GDM1 (cell line): ENCODE measurements at places on chromosomes 11 and 22.

- peak; percentile 27 for DNase-seq
These were observed 555.8 kb downstream of the BUD13 start for GRCh38 chr11:116217006-116217405.

GRCh38 chr11:132862933-132863332 is 669.4 kb downstream of the OPCML start:
- DNase-seq, result no peak

- no peak for DNase-seq
These were observed 55.0 kb downstream of the ARHGAP42 start for GRCh38 chr11:100741866-100742625.

DNA sequence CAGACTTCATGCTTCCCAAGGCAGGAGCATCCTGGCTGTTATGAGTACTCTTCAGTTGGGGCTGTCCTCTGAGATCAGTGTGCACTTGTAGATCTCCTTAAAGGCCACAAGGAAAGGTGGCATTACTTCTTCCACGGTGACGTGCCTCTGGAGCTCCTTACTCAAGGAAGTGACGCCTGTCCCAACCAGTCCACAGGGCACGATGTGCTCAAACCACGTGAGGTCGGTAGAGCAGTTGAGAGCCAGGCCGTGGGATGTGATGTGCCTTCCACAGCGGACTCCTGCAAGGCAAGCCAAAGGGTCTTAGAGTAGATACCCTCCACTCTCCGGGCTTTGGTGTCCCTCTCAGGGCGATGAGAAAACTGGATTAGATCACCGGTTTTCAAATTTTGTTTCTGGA is 1.4 kb downstream of the LIPT2 start:
- no peak for DNase-seq

GRCh38 chr11:31509051-31509428 is 382 bp downstream of the IMMP1L start:
- DNase-seq, result no peak

DNA sequence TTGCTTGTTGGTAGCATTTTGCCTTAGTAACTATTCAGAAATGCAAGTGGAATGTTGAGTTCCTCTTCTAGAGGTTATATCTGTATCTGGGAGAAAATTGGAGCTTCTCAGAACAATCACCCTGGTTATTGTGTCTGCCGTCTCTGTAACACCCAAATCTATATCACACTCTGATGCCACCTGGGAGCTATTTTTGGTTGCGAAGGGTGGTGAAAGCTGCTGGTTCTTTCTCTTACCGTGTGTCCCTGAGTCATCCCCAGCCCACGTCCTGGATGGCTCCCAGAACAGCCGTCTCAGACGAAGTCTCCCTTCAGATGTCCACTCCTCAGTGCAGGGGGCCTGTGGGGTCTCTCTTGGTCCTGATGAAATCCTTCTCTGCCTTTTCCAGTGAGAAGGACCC is 83.5 kb downstream of the C22orf31 start:
- no peak for DNase-seq

DNA sequence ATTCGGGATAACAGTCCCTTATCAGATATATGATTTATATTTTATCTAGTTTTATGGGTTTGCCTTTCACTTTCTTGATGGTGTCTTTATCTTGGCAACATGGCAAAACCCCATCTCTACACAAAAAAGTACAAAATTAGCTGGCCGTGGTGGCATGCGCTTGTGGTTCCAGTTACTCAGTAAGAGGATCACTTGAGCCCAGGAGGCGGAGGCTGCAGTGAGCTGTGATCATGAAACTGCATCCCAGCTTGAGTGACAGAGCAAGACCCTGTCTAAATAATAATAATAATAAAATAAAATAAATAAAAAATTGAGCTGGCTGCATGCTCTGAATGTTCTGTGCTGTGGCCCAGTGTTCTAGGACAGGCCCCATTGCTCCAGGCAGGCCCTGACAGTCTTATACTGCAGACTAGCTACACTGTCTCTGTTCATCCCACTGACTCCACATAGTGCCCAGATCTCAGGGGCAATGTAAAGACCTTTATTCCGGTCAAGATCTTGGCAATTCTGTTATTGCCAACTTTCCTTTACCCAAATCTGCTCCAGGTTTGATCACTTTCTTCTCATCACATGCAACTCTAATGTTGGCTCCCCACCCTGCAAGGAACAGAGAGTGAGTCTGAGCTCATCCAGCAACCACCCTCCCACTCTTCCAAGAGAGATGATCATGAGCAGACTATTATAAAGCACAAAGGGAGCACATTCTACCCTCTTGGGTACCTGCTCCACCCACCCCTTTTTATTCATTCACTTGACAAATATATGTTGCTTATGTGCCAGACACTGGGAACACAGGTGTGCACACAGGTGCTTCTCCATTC is 8.8 kb downstream of the HSPA8 start:
- DNase-seq, result no peak

GRCh38 chr11:102589047-102589459 is 36.1 kb downstream of the MMP20 start:
- DNase-seq, result no peak

GRCh38 chr22:17917490-17917983 is 106.8 kb downstream of the MICAL3 start:
- DNase-seq, result no peak

DNA sequence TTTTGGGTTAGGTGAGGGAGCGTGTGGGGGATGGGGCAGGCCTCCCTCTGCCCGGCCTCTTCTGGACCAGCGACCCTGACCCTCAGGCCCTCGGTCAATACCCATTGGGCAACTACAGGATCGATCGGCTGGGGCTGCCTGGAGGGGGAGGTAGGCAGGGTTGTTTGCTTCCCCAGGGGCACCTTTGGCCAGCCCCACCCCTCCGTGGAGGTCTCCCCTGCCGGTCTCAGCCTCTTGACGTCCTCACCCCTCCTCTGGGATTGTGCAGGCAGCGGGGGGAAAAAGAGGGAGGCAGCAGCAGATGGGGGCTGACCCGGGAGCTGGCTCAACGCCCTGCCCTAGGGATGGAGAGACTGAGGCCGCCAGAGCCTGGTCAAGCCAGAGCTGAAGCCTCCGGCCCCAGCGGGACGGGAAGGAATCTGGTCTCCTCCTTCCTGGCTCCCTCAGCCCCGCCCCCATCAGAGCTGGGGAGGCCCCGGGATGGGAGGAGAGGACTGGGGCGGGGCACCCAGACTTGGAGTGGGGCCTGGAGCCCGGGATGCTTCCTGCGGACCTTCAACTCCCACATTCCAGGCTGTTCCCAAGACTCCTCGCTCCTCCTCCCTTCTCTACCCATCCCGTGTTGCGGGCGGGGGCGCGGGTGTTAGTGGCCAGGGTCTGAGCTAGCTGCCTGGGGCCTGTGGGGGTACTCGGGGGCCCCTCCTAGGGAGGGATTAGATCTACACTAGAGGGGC is 14.4 kb upstream of the CDC42EP1 start:
- DNase-seq, result no peak

GRCh38 chr11:5343474-5344335 is at the start of gene OR51B5:
TSS of gene OR51B5 (minus strand) at chr11:5343524. CDS start at chr11:5343524, 0 bp downstream.
- no peak for DNase-seq

DNA sequence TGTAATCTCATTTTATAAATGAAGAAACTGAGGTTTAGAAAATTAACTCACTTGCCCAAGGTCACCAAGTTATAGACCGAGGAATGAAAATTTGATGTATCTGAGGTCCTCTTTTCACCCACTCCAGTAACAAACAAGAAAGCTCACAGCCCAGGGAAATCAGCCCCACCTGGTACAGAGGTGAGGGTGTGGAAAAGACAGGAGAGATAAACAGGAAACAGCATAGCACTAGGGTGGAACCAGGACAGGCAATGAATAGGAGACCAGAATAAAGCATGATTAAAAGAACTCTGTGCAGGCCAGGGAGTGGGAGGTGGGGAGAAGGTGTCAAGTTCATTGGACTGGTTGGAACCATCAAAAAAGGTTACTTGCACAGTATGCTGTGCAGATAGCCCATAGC is 46.2 kb upstream of the SMCO4 start:
- no peak for DNase-seq

- DNase-seq, result no peak
These were observed 135.4 kb upstream of the PLET1 start for GRCh38 chr11:112396076-112396475.

DNA sequence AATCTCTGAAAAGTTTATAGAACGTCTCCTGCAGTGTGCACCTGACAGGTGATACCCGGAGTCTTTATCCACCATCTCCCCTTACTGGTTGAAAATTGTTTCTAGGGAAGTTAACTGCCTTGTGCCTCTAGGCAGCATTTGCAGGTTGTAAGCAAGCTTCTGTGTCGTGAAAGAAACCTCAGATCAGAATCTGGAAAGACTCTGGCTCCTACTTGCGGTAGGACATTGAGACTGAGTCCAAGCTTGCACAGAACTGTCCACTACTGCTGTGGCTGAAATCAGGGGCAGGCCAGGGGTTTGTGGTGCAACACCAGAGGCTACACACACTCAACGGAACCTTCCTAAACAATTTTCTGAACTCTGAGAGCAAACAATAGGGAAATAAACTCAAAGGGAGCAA is 34.8 kb upstream of the MYOD1 start:
- DNase-seq, result no peak

DNA sequence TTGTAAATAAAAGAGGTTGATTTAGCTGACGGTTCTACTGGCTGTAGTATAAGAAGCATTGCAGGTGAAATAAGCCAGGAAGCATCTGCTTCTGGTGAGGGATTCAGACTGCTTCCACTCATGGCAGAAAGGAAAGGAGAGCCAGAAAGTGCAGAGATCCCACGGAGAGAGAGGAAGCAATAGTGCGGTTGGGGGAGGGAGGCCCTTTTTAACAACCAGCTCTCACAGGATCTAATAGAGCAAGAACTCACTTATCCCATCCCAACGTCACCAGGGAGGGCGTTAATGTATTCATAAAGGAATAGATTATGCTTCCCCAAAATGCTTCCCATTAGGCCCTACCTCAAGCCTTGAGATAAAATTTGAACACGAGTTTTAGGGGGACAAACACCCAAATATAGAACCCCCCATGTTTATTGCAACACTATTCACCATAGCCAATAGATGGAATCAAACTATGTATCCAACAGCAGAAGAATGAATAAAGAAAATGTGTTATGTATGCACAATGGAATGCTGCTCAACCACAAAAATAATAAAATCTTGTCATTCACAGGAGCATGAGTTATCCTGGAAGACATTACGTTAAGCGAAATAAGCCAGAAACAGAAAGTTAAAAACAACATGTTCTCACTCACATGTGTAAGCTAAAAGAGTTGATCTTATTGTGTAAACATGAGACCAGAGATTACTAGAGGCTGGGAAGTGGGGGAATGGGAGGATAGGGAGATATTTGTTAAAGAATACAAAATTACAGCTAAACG is 908.3 kb upstream of the ANO3 start:
- DNase-seq, result no peak

- DNase-seq, result no peak
These were observed 3.6 kb upstream of the GAS2L1 start for GRCh38 chr22:29302681-29303465.

DNA sequence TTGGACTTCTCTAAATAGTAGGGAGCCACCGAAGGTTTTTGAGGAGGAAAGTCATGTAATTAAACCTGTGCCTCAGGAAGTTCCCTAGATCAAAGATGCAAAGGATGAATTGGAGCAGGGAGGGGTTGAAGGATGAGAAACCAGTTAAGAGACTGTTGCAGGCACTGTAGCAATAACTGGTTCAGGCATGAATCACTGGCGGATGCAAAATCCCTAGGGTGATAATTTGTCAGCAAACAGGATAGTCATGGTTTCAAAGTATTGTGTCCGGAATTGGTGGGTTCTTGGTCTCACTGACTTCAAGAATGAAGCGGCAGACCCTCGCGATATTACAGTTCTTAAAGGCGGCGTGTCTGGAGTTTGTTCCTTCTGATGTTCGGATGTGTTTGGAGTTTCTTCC is 19.9 kb downstream of the TRIOBP start:
- no peak for DNase-seq

GRCh38 chr22:44100411-44100810 is 76.3 kb downstream of the PARVB start:
- no peak for DNase-seq

DNA sequence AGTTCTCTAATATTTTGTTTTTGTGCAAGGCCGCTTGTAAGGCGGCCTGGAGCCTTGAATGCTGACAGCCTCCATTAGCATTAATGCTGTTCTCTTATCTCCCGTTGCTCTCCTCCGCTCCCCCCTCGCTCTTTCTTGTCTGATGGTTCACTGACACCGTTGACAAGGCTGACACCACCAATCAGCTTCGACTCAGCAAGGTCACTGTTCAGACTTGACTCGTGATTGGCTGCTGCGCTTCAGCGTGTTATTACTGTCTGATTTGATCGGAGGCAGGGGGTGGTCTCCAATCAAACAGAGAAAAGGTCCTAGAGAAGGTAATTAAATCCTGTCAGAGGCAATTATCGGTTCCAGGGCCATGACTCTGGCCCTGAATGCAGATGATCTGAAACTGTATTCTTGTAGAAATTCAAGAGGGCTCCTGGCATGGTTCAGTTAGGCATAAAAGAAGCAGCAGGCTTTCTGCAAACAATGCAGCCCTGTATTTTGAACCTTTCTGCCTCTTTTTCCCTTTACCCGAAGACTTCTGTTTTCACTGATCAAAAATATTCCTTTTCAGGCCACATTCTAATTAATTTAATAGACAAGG is 49.3 kb upstream of the MPPED2 start:
- DNase-seq, result no peak

DNA sequence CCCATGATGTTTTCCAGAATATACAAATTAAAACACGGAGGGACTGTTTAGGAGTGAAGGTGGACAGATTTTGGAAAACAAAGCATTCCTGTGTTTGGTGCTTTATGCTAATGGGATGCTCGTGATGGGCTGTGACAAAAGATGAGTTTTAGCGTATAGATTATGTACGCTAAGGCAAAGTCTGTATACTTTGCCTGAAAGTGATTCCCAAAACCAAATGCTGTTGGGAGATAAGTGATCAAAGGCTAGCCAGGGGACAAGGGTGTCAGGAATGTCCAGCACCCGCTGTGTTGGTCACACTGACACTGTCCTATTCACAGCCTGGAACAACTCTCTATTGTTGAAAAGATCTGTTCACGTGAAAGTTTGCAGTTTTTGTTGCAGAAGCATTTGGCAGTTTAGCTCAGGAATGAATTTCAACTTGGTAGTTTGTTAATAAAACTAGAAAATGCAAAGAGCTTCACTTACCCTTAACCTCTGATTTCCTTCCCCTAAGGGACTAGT is 1.5 kb downstream of the JAM3 start:
- no peak for DNase-seq

GRCh38 chr11:94747146-94747545 is 21.0 kb upstream of the AMOTL1 start:
- no peak for DNase-seq

DNA sequence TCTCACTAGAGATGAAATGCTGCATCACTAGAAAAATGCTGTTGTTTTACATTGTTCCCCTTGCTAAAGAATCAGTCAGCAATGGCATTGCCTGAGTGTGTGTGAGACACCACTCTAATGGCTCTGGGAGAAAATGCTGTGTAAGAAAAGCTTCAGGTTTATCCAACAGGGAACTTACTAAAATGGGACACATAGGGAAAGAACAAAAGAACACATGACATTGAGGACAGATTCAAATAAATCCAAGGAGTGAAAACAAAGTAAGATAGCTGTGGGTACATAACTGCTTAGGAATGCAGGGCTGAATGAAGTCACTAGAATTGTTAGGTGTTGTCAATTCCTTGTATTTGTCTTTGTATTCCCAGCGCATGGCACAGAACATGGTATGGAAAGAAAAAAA is 24.2 kb downstream of the BLID start:
- no peak for DNase-seq
